ENCODE measurements at places on chromosomes 2 and 18.

DNA sequence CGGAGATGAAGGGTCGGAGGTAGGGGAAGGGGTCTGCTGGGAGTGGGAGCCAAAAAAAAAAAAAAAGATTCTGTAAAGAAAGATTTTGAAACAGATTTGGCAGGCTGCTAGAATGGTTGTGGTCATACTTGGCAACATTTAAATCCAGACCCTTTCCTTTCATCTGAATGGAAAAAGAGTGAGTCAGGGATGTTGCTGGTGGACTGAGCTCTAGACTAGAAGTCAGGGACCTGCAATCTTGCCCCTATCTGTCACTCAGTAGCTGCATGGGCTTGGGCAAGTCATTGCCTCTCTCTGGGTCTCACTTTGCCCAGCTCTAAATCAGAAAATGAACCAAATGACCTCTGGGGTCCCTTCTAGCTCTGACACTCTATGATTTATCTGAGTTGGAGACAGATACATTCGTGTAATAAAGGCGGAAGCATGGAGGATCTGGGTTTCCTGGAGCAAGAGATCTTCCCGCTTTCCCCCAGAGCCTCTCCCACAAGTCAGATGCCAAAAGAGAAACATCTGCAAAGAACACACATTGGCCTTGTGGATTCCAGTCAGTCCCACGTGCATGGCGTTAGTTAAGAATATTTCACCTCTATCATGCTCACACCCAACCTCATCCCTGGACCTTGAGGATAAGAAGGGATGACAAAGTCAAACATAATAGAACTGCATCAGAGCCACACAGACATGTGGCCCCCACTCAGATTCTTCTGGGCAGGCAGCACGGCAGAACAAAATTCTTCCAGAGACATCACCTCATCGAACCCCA, 58.5 kb downstream of the ADD2 start:
- DNase-seq = no peak

DNA sequence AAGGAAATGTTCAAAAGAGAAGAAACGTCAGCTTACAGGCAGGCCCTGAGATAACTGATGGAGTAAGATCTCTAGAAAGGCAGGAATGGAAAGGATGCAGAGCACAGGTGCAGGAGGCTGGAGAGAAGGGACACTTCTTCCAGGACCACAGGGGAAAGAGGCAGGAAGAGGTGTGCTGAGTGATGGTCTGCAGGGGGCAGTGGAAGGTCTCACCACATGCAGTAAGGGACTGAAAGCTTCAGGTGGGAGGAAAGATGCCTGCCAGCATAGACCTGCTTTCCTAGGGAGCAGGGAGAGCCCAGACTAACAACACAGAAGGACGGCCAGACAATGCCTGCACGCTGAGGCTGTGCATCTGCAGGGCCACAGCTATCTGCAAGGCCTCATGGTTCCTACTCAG, 156.8 kb downstream of the L3MBTL4 start:
- no peak for DNase-seq

GRCh38 chr18:29080946-29081345, 904.0 kb upstream of the CDH2 start:
- DNase-seq = no peak

GRCh38 chr18:48036641-48037421, 106.4 kb upstream of the SMAD2 start:
- DNase-seq = no peak

DNA sequence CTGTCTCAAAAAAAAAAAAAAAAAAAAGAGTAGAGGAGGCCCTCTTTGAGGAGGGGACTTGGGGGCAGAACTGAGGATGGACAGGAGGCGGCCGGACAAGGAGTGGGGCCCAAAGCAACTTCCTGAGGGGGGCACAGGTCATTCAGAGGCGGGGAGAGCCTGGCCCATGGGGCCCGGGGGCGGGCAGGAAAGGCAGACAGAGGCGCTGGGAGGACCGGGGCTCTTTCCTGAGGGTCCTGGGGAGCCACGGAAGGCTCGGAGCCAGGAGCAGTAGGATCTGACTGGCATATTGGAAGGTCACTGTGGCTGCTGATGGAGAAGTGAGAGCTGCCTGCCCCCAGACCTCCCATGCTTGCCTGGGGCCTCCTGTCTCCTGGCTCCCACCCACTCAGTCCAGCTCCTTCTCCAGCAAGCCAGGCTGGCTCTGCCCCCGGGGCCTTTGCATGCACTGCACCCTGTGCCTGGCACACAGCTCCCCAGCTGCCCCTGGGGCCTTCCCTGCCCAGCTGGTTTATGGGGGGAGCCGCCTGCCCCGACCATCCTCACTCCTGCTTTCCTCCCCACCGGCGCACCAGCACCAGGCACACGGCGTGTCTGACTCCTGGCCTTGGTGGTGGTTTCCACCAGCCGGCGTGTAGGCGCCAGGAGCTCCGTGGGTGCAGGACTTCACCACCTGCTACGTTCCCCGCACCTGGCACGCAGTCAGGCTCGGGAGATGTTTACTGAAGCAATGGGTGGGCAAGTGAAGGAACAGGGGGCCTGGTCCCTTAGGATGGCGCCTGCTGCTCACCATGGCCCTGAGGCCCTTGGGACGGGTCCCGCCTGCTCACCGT, 5.6 kb downstream of the ESPNL start:
- DNase-seq = no peak

GRCh38 chr2:20476950-20477349, 30.1 kb downstream of the RHOB start:
- DNase-seq = no peak

DNA sequence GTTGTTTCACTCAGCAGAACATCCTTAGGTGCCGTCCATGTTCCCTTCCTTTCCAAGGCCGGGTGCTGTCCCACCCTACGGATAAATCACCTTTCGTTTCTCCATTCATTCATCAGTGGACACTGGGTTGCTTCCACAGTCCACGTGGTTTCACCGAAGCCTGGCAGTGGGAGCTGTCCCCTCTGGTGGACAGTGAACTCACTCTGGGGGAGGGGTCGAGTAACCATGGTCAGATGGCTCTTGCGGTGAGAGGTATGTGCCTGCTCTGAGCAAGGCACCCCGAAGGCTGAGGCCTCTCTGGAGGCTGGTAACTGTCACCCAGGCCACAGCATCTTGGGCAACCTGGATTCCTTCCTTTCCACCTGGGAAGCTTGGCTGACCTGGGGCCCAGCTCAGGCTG, 61.5 kb upstream of the TWIST2 start:
- DNase-seq = no peak

GRCh38 chr2:56648802-56649201, 465.0 kb downstream of the CCDC85A start:
- DNase-seq = no peak

DNA sequence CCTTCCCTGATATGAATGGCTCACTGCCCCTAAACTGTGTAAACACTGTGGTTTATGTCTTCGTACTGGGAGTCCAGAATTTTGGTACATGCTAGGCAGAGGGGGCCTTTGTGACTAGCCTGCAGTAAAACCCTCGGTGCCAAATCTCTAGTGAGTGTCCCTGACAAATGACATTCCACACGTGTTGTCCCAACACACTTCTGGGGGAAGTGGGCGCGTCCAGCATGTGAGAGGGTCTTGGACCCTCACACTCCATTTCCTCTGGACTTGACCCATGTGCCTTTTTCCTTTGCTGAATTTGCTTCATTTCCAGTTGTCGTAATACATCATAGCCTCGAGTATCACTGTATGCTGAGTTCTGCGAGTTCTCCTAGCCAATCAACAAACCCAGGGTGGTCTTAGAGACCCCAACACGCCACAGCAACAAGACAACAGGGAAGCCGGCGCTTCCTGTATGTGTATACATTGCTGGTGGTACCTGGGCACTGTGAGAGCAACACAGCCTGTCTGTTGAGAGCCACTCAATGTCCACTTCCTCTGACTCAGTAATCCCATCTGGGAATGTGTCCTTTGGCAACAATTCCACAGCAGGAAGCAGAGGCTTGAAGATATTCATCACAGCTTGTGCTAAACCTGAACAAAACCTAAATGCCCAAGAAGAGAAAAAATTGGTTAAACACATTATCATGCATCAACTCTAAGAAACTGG, 26.9 kb upstream of the SLC66A3 start:
- DNase-seq = no peak

DNA sequence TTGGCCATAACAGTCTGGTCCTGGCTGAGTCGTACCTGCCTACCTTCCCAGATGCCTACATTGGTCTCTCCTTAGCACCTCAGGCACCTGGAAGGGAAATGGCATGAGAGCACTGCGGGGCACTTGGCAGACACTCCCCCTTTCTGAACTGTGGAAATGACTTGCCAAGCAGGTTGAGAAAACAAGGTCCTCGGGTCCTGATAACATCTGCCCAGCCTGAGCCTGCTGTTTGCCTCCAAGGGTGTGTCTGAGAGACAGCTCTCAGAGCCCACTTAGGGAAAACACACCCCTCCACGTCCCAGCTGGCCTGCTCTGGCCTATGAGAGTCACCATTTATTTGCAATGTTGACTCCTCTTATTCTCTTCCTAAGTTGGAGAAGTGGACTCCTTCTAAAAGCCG, 10.5 kb downstream of the FAM110C start:
- DNase-seq = no peak
